ENCODE measurements at places on chromosomes 16 and 17.

DNA sequence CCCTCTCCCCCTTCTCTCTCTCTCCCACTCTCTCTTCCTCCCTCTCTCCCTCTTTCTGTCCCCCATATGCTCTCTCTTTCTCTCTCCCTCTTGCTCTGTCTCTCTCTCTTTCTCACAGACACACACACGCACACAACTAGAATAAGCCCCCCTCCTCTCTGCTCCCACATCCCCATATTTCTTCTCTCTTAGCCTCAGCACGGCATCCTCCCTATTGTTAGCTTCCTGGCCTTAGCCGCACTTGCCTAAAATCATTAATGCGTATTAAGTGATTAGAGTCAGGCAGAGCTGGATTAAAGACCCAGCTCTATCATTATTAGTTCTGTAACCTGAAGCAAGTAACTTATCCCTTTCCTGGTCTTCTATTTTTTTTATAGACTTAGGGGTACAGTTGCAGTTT lies 319.0 kb upstream of the C16orf82 start:
- no peak for DNase-seq

- no peak for DNase-seq
Observed at GRCh38 chr17:44864831-44865230, 17.1 kb downstream of the HIGD1B start.

DNA sequence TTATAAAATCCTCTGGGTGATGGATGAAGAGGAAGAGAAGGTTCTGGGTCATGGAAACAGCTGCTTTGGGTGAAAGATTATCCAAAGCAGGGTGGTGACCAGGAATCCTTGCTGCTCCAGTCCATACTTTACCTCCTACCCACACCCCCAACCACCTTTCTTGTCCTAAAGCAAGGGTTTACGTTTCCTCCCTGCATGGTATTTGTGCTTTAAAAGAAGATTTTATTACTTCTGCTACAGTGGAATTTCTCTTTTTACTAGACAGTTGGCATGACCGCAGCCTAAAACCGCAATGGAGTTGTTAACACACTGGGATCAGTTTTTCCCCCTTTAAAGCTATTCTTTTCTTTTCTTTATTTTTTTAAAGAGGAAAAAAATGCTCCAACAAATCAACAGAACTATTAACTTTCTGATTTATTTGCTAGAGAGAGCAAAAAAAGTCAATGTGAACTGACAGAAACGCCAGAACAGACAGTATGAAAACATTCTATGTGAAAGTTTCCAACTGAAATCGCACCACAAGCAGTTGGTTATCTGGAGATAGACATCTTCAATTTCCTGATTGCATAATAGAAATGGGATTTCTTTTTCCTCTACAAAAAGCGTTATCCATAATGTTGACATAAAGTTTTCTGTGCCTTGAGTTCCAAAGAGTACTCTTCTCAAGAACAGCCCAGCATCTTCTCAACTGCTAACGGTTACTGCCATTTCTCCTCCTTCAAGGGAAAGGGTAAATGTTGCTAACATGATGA lies 236.0 kb downstream of the IRX3 start:
- DNase-seq = peak; percentile 41

DNA sequence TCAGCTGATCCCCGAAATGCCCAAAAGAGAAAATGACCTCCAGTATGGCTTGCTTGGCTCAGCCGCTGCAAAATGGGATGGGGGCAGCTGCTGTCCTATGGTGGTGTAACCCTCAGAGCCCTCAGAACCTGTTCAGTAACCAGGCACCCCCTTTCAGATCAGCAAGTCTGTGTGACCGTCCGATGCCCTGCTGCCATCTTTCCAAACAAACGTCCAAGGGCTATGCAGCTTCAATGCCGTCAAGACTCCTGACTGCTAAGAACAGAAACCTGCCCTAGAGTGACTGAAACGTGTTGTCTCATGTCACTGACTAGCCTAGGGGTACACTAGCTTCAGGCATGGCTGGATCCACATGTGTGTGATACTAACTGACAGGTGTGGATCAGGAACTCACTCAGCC lies 70.4 kb downstream of the GNAO1 start:
- DNase-seq = no peak

GRCh38 chr17:76948301-76948700 lies 80.1 kb downstream of the MGAT5B start:
- DNase-seq = no peak

Data from H9 (cell line).